ENCODE measurements at places on chromosomes 3 and 15.

- DNase-seq = no peak
These were observed 31.4 kb downstream of the RGMA start for GRCh38 chr15:93057618-93058017.

GRCh38 chr15:77040673-77041072, 30.2 kb downstream of the TSPAN3 start:
- no peak for DNase-seq

- DNase-seq = no peak
These were observed 165.6 kb downstream of the SERPINI1 start for GRCh38 chr3:167901138-167901537.

GRCh38 chr3:165797551-165797950, 39.7 kb downstream of the BCHE start:
- DNase-seq = peak; percentile 83

Measured in NCI-H1105 treated with DMSO at 0.1 percent for 48 hours (cell line).